ENCODE measurements at places on chromosomes 1 and 21.
A peak's percentile ranks its signal among the peaks of the same experiment; 100 is the strongest.

DNA sequence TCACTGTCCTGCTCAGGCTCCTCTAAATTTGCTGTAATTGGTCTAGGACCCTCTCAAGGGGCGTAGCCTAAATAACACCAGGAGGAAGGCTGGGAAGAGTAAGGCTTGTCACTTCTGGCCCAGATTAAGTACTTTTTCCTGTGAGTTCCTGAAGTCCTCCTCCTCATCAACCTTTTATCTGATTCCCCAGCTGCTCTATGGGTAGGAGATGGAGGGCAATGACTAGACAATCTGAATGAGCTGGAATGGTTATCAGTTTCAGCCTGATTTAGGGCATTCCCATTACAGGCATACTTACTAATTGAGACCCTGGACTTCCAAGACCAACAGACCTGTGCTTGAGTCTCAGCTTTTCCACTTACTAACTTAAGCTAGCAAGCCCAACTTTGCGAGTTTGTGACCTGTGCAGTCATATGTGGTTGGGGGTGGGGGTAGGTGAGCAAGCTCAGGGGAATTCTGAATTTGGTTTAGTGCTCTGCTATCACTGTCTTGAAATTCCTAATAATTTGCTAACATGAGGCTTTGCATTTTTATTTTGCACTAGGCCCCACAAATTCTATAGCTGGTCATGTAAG, 18.0 kb upstream of the FGGY start:
- DNase-seq, result no peak

DNA sequence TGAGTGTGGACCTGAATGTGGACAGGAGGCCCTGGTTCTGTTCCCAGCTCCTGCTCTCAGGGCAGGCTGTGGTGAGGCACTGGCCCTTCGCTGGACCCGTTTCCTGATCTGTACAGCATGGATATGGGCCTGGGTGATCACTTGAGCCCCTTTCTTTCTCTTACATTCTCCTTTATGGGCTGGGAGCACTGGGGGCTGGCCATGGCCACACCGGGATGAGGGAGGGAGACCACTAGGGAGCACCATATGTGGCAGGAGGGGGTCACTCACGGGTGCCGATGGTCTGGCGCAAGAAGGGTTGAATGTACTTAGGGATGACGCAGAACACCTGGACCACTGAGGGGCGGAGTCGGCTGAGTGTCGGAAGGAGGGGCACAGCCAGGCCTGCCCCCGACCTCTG, 2.7 kb downstream of the DCST2 start:
- no peak for DNase-seq

DNA sequence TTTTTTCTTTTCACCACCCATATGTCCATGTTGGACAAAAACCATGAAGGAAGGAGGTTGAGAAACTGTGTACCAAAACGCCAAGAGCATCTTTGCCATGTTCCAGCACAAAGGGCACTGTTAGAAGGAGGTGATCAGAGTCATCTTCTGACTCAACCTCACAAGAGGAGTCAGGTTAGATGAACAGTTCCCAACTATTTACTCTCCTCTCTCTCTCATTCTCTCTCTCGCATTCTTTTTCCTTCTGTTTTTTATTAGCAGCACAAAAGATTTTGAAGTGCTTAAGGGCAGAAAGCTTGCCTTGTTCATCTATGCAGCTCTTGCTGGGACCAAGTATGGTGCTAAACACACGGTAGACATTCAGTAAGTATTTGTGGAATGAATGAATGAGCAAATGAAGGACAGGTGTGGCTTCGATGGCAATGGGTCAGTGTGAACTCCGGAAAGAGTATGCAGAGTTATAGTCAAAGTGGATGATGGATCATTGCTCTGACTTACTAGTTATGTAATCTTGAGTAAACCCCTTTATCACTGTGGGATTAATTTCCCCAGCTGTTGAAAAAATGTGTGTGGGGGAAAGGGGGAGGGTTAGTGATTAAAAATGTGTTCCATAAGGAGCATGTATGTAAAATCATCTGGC, 33.9 kb downstream of the DDR2 start:
- DNase-seq, result no peak

- no peak for DNase-seq
Measured at GRCh38 chr1:41724248-41724647, 194.5 kb downstream of the HIVEP3 start.

- no peak for DNase-seq
Measured at GRCh38 chr1:37097731-37098130, 63.4 kb upstream of the GRIK3 start.

DNA sequence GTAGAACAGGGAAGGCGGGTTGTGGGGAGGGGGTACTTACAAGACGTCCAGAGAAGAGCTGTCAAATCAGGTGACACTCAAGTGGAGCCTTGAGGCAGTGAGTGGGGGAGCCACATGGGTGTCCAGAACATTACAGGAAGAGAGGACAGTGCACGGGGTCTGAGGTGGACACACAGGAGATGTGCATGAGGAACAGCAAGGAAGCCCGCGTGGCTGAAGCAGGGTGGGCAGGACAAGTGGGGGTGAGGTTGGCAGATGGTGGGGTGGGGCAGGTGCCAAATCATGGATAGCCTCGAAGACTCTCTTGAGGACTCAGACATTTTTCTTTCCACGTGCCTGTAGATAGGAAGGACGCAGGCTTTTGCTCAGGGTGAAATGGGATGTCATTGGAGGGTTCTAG, 921 bp downstream of the SMPDL3B start:
- DNase-seq, result no peak

- no peak for DNase-seq
Measured at GRCh38 chr1:11826946-11827345, 20.6 kb downstream of the NPPA start.

DNA sequence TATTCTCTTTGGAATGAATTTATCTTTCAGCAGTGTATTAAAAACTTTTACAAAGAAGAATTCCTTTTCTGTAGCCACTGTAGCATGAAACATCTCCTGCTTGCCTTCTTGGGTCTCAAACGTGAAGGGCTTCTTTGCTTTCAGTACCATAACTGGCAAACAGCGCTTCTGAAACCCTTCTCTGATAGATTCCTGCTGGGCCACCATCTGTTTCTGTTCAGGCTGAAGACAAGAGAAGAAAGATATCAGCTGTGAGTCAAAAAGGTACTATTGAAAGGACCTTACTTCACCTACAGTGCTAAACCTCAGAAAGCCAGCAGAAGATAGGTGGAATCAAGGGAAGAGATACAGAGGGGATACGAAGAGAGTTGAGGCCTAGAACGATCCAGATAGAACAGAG, 10.5 kb downstream of the AIM2 start:
- no peak for DNase-seq

DNA sequence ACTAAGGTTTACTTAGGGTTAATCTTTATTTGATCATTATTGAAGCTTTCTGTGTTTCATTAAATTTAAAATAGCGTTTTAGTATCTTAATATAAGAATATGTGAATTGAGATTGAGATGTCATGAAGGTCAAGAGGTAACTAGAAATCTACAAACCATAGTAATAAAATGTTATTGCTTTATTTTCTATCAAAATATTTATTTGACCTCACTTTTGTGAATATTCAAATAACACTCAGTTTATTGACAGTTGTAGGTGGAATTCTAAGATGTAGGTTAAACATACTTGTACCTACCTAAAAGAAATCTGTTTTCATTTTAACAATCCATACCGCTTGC, 5.7 kb downstream of the ADGRL2 start:
- DNase-seq, result no peak

DNA sequence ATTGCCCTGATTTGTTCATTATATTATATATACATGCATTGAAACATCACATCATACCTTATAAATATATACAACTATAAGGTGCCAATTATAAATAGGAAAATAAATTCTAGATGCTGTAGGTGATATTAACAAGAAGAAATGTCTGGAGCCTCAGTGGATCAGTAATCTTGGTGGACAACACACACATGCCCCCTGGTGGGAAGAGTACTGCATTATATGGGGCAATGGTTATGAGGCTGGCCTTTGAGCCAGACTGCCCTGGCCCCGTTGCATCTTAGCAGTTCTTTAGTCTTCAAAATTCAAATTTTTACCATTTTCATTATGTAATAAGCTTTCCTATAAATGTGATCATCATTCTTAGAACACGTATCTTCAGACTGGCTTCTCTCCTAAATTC, 335.0 kb upstream of the GREM2 start:
- DNase-seq, result no peak

GRCh38 chr1:176774224-176774623, 311.2 kb downstream of the PAPPA2 start:
- DNase-seq, result no peak

DNA sequence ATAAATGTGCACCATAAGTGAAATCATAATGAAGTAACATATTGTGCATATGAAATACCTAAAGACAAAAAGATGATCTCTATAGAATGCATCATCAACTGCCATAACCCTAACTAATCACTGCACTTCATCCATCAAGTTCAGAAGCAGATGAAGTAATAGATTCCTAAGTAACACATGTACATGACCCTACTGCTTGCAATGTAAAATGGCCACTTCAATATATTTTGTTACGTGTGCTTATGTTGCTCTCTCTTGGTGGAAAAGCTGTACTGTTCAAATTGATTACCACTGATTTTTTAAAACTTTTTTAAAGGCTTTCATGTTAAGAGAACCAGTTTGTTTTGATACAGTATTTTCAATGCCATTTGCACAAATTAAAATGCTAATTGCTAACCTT, 141.8 kb downstream of the TTLL7 start:
- DNase-seq, result no peak

GRCh38 chr1:96445302-96445701, 276.3 kb upstream of the PTBP2 start:
- DNase-seq, result no peak

- peak; percentile 6 for DNase-seq
Measured at GRCh38 chr1:37483785-37484184, 9.4 kb downstream of the ZC3H12A start.

- DNase-seq, result no peak
Measured at GRCh38 chr1:225666495-225666894, 13.6 kb upstream of the ENAH start.

- DNase-seq, result no peak
Measured at GRCh38 chr1:61052395-61053225, 29.8 kb upstream of the NFIA start.

- no peak for DNase-seq
Measured at GRCh38 chr1:171468120-171468750, 17.1 kb upstream of the PRRC2C start.

DNA sequence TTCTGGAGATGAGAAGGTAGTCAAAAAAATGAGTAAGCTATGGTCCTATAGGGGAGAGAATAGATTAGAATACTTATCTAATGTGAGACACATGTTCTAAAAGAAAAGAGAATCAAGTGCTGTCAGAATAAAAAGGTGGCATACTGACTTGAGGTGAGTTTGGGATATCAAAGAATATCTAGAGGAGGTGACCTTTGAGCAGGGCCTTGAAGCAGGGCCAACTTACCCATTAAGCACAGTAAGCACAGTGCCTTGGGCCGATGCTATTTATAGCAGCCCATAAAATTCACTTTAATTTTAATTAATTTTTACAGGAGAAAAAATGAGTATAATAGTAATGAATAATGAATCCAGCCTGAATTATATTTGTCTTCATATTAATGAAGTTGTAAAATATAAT, 92.2 kb downstream of the XPR1 start:
- DNase-seq, result no peak

- no peak for DNase-seq
Measured at GRCh38 chr1:99557546-99558202, 88.2 kb upstream of the PALMD start.

DNA sequence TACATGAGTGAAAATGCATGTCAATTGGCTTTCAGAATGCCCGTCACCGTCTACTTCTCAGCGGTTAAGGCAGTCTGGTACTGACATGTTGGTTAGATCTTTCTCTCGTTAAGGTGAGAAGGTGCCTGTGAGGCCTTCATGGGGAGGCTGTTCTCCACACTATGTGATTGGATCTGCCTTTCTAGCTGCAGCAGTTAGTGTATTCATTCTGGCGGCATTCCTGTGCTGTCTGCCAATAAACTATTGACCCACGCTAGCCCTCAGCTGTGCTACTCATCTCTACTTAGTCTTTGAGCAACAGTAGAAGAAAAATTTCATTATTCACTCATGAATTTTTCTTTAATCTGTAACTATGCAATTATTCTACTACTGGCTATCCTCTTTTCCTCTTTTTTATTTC, 32.0 kb downstream of the CCSAP start:
- no peak for DNase-seq

DNA sequence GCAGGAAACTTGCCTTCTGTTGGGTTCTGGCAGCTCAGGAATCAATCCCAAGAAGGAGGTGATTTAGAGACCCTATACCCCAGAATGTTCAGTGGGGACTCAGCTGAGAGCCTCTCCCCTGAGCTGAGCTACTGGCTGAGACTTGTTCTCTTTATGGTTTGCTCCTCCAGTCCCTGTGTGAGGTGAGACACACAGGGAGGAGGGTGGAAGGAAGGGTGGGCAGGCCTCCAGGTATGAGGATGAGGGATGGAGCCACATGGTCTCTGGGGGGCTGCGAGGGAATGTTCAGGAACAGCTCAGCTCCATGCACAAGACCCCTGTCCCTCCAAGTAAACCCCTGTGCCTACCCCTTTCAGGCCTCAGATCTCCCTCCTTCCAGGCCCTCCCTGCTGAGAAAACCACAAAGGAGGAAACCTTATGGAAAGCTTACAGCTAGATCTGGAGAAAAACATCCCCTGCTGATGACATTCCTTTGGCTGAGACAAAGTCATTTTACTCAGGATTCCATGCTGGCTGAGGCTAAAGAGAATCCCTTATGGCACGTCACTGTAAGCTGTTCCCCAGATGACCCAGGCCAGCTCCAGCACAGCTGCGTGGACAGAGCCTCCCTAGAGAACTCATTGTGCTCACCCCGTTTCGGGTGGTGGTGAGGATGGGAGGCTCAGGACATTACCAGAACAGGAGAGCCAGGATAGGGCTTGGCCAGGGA, 91.5 kb upstream of the IPO9 start:
- no peak for DNase-seq

DNA sequence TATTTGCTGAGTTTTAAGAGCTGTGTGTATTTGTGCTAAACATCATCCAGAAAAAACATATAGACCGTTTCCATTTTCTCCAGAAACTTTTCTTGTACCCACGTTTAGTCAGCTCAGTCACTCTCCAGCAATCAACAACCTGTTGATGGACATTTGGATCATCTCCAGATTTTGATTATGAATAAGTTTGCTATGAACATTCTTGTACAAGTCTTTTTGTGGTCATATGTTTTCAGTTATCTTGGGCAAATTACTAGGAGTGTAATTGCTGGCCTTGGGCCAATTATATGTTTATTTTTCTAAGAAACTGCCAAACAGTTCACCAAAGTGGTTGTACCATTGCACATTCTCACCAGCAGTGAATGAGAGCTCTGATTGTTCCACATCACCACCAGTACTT, 221.8 kb downstream of the CENPF start:
- DNase-seq, result no peak

Data from activated CD4-positive, alpha-beta T cell treated with anti-CD3 and anti-CD28 coated beads for 4 hours (primary cell).